ENCODE measurements at places on chromosomes 13 and 19.
A peak's percentile ranks its signal among the peaks of the same experiment; 100 is the strongest.

DNA sequence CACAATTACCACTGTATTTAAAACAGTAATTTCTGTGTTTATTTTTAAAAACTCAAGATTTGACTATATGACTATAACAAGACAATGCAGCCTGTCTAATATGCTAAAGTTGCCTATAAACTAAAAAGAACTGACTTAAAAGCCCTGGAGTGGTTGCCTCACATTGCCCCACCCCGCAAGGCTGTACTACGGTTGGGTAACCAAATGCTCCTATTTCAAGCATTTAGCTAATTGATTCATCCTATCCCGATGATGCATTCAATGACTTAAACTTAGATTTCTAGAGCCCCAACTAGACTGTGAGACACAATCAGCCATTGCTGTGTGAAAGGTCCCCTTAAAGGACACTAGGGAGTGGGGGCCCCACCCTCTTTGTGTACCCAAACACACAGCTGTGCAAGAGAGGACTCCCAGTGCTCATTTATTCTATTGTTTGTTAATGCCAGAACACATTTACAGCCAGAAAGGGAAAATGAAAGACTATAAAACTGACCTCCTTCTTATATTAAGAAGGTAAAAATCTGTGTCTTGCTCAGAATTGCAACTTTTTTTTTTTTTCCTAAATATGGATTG, 66.9 kb downstream of the MIPEP start:
- DNase-seq: no peak

GRCh38 chr19:51020988-51021651, 1.6 kb upstream of the KLK10 start:
- DNase-seq: no peak

GRCh38 chr19:21084343-21084742, 2.3 kb downstream of the ZNF714 start:
- no peak for DNase-seq

- peak; percentile 53 for DNase-seq
Measured at GRCh38 chr19:21483589-21484170, 21.7 kb upstream of the ZNF429 start.

- DNase-seq: no peak
Measured at GRCh38 chr19:14006766-14007562, 844 bp upstream of the RFX1 start.

- DNase-seq: no peak
Measured at GRCh38 chr19:50003810-50004419, 21.3 kb downstream of the VRK3 start.

- DNase-seq: no peak
Measured at GRCh38 chr13:112962911-112963625, 5.9 kb upstream of the MCF2L start.

DNA sequence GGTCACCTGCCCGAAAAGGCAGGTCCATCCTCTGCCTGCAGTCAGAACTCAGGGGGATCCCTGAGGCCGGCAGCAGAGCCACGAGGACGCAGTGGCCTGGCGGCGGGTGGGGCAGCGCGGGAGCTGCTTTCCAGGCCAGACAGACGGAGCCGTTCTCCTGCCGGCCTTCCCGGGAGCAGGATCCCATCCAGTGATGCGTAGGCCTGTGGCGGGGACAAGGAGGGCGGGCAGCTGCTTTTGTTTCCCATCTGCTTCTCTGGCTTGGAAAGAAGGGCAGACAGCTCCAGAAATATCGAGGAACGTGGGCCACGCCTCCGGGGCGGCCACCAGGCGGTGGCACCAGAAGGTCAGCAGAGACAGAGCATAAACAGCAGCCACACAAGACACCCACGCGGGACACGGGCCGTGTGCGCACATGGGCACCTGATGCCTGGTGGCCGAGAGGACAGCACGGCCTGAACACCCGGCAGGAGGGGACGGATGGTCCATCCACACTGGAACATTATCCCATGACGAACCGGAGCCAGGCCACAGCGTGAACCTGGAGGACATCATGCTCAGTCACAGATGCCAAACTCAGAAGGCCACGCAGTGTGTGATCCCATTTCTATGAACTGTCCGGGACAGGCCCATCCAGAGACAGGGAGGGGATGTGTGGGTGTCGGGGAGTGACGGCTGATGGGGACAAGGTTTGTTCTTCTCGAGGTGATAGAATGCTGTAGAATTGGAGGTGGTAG, 13.9 kb upstream of the MKNK2 start:
- DNase-seq: no peak

GRCh38 chr19:1962674-1963073, 21.7 kb downstream of the CSNK1G2 start:
- DNase-seq: no peak

DNA sequence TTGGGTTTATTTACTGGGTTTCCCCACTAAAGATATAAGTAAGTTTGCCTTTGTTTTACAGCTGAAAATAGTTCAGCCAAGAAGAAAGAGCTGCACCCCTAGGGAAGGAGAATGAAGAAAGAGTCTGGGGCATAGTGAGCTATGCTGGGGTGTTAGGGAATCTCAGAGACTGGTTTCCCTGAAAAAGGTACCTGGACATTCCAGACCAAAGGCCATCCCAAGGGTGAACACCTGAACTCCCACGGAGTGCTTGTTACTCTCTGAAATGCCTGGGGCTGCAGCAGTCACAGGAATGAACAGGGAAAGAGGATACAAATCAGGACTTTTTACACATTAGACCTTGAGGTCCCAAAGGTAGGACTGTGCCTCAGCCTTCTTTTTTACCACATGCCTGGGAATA, 337.6 kb upstream of the SLC10A2 start:
- DNase-seq: no peak

DNA sequence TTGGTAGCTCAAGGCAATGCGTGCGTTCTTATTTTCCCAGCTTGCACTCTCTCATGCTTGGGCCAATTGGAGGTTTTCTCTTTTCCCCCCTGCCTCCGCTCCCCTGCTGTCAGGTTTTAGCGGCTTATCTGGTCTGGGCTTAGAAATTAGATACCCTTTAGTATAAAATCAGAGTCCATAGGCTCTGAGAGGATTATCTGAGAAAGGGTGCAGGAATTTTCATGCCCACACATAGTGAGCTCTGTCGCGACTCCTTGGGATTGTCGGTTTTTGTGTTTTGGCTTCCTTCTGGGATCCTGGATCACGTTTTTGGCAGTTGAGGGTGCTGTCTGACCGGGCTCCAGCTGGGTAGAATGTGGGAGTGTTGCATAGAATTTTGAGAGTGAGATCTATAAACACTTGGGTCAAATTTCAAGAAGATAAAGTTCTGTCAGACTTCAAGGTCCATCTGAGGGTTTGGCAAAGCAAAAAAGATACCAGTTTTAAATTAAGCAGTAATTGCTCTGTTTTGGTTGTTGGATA, 12.4 kb downstream of the CHAF1A start:
- no peak for DNase-seq

- DNase-seq: no peak
Measured at GRCh38 chr13:36030670-36031331, 100.4 kb downstream of the DCLK1 start.

DNA sequence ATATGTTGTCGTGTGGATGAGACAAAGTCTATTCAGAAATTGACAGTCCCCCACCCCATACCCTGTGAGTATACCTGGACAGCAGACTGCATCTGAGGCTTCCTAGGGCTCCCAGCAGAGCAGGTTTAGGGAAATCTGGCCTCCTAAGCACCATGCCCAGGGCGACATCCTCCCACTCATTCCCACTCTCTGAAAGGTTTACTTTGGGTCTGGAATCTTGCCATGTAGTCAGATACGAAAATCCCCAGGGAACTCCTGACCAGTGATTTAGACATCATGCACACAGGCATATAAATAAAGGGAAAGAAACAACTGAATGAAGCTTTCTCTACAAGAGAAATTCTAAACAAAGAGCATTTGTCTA, 717 bp upstream of the NALCN start:
- DNase-seq: no peak

DNA sequence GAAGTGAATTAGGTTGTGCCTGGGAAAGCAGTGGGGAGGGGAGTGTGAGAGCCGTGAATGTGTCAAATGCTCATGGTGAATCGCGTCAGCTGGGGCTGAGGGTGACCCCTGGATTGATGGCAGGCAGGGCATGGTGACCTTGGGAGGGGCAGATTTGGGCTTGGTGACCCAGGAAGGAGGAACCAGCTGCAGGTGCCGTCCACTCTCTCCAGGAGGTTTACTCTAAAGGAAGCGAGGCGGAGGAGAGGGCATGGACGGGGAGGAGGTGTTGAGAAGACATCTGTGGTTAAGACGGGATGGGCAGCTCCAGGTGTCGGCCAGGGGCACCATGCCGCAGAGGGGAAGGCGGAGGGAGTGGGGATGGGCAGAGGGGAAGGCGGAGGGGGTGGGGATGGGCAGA, 28.7 kb downstream of the TMEM255B start:
- DNase-seq: no peak

GRCh38 chr13:20977394-20977793, 74.8 kb upstream of the XPO4 start:
- no peak for DNase-seq

DNA sequence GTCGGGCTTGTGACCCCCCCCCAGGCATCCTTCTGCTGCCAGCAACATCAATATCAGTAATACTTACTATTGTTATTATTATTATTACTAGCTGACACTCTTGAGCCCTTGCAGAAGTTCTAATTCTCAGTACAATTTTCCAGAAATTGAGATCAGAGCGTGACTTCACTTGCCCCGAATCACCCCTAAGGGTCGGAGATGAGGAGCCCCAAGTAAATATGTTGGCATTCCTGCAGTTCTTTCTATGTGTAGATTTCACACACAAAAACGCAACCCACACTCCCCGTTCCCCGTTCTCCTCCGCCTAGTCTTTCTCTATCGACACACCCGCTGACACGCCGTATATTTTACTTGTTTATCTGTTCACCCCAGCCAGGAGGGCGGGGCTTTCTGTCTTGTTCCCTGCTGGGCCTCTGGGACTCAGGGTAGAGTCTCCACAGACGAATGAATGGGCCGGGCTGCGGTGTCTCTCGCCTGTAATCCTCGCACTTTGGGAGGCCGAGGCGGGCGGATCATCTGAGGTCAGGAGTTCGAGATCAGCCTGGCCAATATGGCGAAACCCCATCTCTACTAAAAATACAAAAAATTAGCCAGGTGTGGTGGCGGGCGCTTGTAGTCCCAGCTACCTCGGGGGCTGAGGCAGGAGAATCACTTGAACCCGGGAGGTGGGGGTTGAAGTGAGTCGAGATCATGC, 14.7 kb downstream of the TLE5 start:
- peak; percentile 60 for DNase-seq

DNA sequence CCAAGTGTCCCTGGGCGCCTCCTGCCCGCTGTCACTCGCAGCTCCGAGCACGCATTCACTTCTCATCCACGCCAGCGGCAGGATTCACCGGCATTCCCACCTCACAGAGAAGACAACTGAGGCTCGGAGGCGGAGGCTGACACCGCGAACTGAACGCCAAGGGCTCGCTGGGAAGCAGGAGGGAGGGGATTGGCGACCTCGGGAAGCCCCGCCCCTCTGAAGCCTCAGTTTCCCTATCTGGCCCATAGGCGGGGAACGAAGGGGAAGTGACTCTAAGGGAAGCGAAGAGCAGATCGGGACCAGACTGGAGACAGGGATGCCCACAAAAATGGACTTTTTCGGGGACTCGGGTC, 256 bp downstream of the MICOS13 start:
- no peak for DNase-seq

DNA sequence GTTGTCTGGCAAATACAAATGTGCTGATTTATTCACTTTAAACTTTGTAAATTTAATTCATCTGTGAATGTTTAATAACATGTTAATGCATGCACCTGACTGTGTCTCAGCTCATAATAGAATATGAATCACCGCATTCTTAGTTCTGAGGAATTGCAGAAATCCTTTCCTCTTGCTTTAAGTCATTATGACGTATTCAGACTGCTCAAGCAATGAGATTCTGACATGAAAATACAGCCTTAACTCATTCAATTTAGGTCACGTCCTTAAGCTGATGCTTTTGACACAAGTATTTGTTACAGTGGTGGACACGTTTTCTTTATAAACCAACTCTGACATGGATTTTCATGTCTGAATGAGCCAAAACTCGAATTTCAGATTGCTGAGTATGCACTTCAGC, 541.0 kb upstream of the KLF12 start:
- DNase-seq: no peak

DNA sequence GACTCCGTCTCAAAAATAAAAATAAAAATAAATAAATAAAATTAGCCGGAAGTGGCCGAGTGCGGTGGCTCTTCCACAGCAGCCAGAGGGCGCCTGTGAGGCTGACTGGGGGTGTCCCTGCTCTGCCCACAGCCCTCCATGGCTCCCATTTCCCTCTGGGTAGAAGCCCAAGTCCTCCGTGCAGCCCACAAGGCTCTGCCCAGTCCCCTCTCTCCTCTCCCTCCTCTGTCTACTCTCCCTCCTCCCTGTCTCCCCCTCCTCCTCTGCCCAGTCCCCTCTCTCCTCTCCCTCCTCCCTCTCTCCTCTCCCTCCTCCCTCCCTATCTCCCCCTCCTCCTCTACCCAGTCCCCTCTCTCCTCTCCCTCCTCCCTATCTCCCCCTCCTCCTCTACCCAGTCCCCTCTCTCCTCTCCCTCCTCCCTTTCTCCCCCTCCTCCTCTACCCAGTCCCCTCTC, 20.4 kb downstream of the MISP start:
- no peak for DNase-seq

DNA sequence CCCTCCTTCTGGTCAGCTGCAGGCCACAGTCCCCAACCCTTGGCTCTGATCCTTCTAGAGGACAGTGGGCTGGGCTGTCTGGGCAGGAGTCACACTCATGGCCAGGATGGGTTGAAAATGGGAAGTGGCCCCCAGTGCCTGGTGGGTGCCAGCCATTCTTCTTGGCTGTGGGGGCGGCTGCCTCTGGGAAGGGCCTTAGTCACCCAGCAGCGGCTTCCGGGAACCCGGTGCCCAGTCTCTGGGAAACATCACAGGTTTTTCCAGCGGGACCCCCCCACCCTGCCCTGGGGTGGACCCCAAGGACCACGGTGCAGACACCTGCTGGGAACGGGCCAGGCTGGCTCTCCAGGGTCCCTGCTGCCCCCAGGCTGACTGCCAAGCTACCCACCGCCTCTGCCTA, 27.3 kb upstream of the SLC7A10 start:
- DNase-seq: no peak

DNA sequence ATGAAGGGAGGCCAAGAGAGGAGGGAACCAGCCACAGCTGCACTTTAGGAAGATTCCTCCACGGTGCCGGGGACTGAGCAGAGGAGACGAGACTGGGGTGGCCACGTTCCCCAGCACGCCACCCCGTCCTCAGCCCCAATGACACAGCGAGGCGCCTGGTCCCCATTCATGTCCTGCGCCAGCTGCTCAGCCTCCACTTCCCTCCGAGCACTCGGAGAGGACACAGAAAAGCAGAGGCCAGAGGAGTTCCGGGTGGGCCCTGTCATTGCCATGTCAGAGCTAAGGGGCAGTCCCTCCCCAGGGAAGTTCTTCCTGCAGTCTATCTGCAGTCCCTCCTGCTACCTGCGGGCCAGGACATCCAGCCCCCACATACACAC, 53.2 kb upstream of the NFIC start:
- DNase-seq: no peak
